ENCODE measurements at places on chromosomes 11 and 22. TPM values are rescaled to one million over a fixed set of nuclear protein-coding genes. Genes with fewer than 3 reads are reported as not detected.

GRCh38 chr11:114090976-114091375 is 31.5 kb downstream of the ZBTB16 start:
- no peak for DNase-seq

- DNase-seq: no peak
These were observed 52.0 kb upstream of the THY1 start for GRCh38 chr11:119474682-119475596.

DNA sequence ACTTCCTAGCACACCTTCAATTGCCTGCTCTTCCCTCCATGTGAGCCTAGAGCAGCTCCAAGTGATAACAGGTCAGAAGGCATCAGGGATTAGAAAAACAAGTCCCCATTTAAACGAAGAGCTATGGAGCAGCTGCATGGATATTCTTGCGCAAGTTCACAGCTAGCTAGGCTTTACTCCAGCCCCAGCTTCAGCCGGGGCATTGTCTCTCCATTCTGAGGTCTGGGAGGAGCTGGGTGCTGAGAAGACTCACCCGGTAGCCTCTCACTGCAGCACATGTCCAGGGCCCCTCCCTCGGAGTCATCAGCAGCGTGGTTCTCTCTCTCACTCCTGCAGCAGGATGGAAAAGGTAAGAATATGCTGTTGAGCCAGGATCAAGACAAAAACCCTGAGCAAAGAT is 26.0 kb downstream of the PTPN5 start:
- no peak for DNase-seq

DNA sequence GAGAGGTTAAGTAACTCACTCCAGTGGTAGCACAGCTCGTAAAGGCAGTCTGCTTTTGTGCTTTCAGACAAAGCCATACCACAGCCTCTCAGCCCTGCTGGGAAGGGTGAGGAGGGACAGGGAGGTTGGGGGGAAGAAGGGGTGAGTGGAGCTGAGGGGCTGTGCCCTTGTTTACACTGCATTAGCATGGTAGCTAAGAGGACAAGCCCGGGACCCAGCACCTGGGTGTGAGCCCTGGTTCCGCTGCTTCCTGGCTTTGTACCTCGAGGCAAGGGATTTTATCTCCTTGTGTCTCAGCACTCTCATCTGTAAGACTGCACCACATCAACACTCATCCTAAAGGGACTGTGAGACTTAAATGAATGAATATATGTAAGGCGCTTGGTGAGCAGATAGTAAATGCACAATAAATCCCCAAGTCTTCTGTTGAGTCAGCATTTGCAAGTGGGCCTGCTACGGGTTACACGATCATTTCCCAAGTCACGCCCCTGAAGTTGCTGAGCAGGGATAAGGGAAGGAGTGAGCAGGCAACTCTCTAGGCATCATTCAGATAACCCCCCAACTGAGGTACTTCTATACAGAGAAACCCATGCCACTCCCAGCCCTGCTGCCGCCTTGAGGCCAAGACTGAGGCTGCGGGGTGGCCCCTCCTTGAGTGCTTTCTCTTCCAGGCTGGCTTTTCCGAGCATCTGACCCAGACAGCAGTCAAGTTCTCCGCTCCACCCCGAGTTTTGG is 7.5 kb downstream of the RASD2 start:
- DNase-seq: no peak

DNA sequence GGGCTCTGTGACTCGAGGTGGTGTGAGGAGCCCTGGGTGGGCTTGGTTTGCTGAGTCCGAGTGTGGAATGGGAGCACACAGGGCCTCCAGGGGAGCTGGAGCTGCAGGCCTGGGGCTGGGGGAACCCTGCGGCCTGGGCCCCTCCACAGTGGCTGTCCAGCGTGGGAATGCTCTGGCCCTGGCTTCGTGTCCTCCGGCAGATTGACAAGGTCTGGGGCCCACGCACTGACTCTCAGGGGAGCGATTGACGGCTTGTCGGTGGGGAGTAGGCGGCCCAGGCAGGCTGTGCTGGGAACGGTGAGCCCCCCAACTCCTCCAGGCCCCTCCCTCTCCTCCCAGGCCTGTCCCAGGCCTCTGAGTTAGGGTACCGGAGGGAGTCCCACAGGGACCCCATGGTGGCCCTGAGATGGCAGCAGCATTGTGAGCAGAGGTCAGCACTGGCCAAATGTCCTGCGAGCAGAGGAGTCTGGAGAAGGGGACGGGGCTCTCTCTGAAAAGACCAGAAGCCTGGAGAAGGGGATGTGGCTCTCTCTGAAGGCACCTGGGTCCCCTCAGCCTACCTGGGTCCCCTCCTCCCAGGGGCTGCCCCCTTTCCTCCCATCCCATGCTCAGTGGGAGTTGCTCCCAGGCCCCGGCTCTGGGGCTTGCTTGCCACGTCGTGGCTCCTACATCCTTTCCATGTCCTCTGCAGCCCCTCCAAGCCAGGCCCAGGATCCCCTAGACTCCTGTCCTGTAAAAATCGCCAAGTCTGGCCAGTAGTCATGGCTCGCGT is 23.8 kb upstream of the MYEOV start:
- DNase-seq: no peak

- DNase-seq: no peak
These were observed 264.0 kb downstream of the ETS1 start for GRCh38 chr11:128323381-128323780.

- DNase-seq: no peak
These were observed 569.7 kb downstream of the NTM start for GRCh38 chr11:131940126-131940525.

DNA sequence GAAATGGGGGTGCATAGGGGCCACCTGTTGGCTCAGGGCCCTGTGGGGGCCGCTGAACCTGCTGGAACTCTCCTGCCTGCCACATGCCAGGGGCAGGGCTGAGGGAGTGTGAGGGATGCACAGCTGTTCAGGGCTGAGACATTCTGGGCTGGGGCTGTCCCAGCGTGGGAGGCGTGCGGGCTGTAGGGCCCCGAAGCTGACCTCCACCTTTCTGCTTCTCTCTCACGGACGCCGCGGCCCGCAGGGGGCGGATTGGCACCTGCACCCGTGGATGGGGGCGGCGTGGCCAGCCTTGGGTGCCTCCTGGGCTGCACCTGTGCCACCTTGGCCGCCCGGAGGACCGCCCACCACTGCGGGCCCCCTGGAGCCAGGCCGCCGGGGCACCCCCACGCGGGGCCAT is 4.1 kb downstream of the CCDC188 start:
- no peak for DNase-seq

- DNase-seq: no peak
These were observed 44.2 kb upstream of the SLC5A1 start for GRCh38 chr22:31998784-31999385.

DNA sequence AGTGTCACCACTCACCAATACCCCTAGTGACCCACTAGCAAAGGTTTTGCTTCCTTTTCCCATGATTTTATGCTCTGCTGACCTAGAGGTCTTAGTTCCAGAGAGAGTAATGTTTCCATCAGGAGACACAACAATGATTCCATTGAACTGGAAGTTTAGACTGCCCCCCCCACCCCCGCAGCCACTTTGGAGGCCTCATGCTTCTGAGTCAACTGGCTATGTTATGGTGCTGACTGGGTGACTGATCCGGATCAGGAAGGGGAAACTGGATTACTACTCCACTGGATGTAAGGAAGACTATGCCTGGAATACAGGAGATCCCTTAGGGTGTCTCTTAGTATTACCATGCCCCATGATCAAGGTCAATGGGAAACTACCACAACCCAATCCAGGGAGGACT is 633.6 kb downstream of the OPCML start:
- no peak for DNase-seq

- DNase-seq: peak; percentile 13
These were observed 188.3 kb downstream of the OPCML start for GRCh38 chr11:133343951-133344350.

GRCh38 chr11:110366291-110366690 is 63.5 kb upstream of the FDX1 start:
- peak; percentile 70 for DNase-seq

DNA sequence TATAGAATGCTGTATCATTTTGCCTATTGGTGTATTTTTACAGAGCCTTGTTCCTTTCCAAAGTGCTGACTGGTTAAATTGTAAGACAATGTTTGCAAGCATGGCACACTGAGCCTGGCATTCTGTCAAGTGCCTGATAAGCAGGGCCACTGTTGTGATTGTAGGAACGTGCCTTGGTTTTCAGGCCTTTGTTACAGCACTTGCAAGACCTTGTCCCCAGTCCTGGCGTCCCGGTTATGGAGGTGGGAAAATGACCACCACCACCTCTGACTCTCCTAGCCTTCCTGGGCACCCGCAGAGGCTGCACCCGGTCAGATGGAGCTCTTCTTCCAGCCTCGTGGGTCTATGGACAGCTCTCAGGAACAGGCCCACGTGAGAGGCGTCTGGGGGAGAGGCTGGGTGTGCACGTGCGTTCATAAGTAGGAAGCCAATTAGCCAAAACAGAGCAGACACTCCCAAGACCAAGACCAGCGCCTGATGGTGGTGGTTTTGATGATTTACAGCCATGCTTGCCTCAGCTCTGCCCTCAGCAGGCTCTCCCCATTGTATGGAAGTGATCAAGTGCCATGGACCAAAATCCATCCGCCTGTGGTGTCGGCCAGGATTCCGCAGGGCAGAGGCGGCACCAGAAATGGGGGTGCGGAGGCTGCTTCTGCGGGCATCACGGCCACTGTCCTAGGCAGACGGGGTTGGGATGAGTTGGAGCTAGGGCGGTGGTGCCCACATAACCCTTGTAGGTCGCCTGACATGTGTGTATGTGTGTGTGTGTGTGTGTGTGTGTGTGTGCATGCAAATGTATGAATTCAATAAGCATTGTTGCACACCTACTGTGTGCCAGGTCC is 89.8 kb downstream of the RTL6 start:
- no peak for DNase-seq

DNA sequence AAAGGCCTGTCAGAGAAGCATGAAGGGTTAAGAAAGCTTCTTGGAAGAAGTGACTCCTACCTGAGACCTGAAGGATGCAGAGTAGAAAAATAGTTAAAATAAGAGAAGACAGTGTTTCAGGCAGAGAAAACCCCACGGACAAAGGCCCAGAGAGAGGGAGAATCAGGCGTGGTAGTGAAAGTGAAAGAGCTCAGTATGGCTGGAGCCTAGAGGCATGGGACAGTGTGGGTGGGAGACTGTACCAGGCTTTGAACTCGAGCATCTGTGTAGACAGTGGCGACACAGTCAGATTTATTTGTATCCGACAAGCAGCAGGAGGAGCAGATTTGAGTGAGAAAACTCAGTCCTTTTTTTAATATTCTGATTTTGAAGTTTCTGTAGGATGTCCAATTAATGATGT is 360.0 kb downstream of the OPCML start:
- no peak for DNase-seq

DNA sequence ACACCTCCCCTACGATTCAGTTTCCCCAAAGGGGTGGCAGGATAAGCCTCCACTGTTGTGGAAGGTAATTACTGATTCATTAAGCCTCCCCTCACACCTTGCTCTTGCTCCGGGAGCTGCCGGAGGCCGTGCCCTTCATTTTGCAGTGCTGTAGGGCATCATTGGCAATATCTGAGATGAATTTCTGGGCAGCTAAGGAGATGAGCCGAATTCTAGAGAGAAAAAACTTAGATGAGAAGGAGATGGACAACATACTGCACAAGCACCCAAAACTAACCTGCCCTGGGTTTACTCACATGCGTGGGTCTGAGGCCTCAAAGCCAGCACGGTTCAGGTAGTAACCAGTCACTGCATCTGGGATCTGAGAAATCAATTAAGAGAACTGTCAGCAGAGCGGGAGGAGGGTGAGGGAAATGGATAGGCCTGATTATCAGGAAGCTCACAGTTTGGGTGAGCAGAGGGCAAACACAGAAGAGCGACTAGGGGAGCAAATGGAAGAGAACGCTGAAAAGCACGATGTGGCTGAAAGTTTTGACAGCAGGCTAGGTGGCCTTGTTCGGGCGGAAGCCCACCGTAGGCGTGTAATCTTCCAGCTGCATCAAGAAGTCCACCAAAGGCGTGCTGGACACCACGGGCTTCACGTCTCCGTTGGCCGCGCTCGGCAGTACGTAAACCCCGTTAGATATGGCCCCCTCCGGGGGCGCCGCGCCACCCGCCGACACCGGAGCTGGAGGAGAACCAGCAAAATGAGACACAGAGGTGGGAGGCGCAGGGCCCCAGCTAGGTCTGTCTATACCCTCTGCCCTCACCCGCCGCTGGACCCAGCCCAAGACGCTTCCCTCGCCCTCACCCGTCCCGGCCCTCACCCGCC is 689 bp downstream of the TAF10 start:
- no peak for DNase-seq

- no peak for DNase-seq
These were observed 9.2 kb downstream of the CEP57 start for GRCh38 chr11:95799546-95799945.

DNA sequence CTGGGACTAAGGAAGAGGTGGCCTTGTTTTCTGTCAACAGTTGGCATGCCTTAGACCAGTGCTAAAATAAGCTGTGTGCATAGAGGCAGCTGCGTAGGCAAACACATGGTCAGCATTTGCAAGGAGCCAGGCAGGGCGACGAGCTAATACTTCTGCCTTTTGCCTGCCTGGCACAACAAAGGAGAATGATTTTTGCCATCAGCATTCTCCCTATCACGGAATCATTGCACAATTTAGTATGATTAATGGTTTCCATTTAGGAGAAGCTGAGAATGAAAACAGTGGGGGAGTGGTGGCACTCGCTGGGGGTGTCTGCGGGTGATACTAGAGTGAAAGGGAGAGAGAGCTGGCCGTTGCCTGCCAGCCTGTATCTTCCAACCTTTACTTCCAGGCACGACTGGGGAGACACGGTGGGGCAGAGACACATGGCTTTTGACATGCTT is 336.0 kb downstream of the CADM1 start:
- peak; percentile 8 for DNase-seq

- DNase-seq: no peak
These were observed 564.2 kb upstream of the KIRREL3 start for GRCh38 chr11:127564810-127565209.

- DNase-seq: no peak
These were observed 572.9 kb upstream of the CHORDC1 start for GRCh38 chr11:90795746-90796145.

- DNase-seq: no peak
These were observed 627 bp downstream of the GTF2H1 start for GRCh38 chr11:18322818-18323570.

DNA sequence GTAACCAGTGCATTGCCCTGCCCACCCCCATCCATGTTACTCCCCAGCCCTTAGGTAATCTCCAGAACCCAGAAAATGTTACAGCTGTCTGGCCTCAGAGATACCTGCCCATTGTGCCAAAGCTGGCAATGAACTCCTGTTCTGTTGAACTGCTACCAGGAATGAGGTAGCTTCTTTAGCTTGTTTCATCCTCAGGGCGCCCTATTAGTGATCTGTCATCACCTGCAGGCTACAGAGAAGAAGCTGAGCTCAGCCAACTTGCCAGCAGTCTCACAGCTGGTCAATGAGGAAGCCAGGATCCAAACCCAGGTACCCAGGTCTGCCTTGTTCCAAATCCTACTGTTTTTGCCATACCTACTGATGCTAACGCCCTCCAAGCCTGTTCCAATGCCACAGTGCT is 88.7 kb downstream of the GALNT18 start:
- no peak for DNase-seq

Gene SOX6
- 0.72 TPM for polyA plus RNA-seq

Gene GGT5
- polyA plus RNA-seq: not detected

Gene SYCE3
- polyA plus RNA-seq: 0.34 TPM

Gene UCP3
- polyA plus RNA-seq: 0.12 TPM

Gene MUC5AC
- not detected for polyA plus RNA-seq

Gene DMC1
- 1.8 TPM for polyA plus RNA-seq

Gene HPS5
- 6.2 TPM for polyA plus RNA-seq

Gene CPT1A
- 5.3 TPM for polyA plus RNA-seq

Gene CHRM4
- polyA plus RNA-seq: not detected

Gene CRYBB1
- not detected for polyA plus RNA-seq

Gene NPAS4
- polyA plus RNA-seq: not detected

Gene PDE3B
- not detected for polyA plus RNA-seq

Gene CAPN5
- polyA plus RNA-seq: 0.88 TPM

Measured in foreskin keratinocyte (primary cell).